ENCODE measurements at places on chromosomes 6 and 20.

GRCh38 chr20:60206259-60206658 is 248.0 kb downstream of the CDH26 start:
- no peak for DNase-seq

DNA sequence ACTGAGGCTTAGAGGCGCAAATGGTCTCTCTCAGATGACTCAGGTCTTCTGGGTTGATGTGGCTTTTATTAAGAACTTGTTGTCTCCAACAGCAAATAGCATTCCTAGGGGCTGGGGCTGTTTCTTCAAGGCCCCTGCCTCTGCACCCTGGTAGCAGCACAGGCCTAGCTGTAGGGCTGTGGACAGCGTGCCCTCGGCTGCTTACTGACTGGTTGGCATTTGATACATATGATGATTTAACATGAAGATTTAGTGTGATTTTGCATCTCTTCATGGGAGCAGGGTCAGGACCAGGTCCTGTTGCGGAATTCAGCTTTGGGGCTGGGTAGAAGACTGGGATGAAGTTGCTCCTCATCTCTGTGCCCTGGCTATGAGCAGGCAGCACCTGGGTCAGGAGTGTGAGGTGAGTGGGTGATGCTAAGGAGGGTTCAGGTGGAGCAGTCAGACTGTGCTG is 24.3 kb upstream of the IER3 start:
- DNase-seq: no peak

- no peak for DNase-seq
Measured at GRCh38 chr20:37417617-37418467, 71.9 kb downstream of the SRC start.

GRCh38 chr6:130274007-130274406 is 51.3 kb upstream of the SAMD3 start:
- no peak for DNase-seq

DNA sequence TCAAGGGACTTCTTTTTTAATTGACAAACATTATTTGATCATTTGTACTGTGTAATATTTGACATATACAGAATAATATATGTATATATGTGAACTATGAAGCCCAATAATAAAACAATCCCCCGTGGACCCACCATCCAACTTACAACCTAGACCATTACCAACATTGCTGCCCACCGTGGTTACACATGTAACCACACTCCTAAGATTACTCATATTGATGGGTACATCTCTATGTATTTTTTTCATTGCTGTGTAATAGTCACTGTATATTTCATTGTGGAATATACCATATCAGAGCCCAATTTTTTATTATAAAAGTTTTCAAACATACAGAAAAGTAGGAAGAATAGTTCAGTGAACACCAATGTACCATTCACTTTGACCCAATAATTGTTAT is 94.3 kb downstream of the RTN4IP1 start:
- no peak for DNase-seq

- no peak for DNase-seq
Measured at GRCh38 chr20:39939241-39939865, 749.7 kb downstream of the MAFB start.

DNA sequence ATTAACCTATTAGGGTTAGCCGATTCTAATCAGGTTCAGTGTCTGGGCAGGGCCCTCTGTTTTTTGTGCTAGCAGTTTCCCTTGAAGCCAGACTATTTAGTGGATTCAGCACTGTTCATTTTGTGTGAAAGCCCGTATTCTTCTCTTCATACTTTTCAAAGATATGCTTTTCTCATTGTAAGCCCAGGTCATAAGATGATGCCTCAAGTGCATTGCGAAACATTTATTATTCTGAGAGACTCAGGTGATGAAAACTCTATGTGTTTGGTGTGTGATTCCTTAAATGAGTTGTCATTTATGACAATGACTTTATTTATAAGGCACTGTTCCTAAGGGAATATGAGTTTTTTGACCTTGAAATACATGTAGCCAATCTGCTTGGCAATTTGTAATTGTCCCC is 851.0 kb upstream of the FLRT3 start:
- DNase-seq: no peak

DNA sequence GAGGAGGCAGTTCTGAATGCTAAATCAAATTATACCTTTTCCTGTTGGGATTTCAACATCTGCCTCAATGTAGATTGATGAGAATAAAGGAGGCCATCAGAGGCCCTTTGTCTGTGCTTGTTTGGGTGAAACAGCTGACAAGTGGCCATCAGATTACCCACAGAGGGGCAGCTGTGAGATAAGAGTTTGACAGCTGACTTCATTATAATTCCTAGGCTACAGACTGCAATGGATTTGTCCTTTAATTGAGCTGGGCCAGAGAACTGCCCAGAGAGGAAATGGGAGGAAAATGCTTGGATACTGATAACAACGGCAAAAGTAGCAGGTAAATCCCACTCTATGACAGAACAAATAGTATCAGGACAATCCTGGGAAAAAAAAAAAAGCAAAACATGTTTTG is 649.4 kb downstream of the HDGFL1 start:
- no peak for DNase-seq

DNA sequence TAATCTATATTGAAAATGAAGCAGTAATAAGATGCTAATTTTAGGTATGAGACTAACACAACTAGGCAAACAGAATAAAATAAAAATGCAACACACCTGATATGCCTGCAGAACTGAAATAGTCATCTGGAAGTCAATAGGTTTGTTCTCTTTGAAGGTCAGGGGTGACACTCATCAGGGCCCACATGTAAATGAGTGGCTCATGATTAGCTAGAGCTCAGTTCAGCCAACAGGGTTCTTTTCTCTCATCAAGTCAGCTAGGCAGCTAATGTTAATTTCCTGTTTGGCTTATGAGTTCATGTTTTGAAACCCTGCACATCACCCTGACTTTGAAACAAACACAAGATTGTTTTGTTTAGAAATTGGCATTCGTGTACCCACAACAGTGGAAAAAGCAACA is 23.8 kb downstream of the SMLR1 start:
- DNase-seq: no peak

- no peak for DNase-seq
Measured at GRCh38 chr20:22371843-22372242, 212.5 kb downstream of the FOXA2 start.

- no peak for DNase-seq
Measured at GRCh38 chr20:62533591-62534495, 58.0 kb upstream of the GATA5 start.

GRCh38 chr6:111337829-111338236 is 145.2 kb downstream of the REV3L start:
- DNase-seq: no peak

GRCh38 chr6:149278997-149279396 is 38.5 kb upstream of the TAB2 start:
- DNase-seq: no peak

- no peak for DNase-seq
Measured at GRCh38 chr6:108895571-108895970, 47.3 kb downstream of the ARMC2 start.

GRCh38 chr6:140153703-140154102 is 779.3 kb upstream of the CITED2 start:
- no peak for DNase-seq

GRCh38 chr6:71299541-71300470 is 11.2 kb downstream of the OGFRL1 start:
- DNase-seq: no peak

DNA sequence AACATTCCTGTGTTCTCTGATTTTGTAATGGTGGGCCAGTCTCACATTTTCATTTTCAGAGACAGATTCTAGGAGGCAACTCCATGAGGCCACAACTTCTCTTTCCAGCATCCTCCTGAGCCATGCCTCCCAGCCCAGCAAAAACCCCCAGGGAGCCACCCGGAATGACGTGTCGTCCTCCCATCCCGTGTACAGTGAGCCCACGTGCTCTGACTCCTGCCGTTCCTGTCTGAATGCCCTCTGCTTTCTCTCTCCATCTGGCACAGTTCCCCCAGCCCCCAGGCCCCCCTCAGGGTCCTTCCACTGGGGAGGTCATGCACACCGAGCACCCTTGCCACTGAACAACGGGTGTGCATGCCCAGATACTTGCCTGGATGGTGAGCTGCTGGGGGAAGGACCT is 38.0 kb downstream of the C20orf203 start:
- no peak for DNase-seq

Data from ascending aorta (tissue), 2 donors.